ENCODE measurements at places on chromosomes 6 and 20.

GRCh38 chr6:154611241-154611640 is 100.8 kb upstream of the CNKSR3 start:
- no peak for DNase-seq

GRCh38 chr20:48403167-48403761 is 424.5 kb downstream of the PREX1 start:
- no peak for DNase-seq

DNA sequence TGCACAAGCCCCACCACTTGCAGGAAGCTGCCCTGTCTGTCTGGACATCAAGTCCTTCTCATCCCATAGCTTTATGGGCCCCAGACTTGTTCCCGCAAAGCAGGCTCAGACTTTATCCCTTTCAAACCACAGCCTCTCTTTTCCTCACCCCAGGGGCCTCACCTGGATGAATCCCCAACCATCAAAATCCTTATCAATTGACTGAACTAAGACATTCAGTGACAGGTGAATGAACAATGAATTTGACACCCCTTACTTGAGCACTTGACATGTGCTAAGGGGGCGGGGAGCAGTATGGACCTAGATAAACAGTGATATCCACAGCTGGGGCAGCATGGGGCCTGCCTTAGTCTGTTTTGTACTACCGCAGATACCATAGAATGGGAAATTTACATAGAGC is 5.0 kb downstream of the RAB44 start:
- DNase-seq = no peak

GRCh38 chr6:65448866-65449265 is 258.2 kb downstream of the EYS start:
- DNase-seq = no peak

DNA sequence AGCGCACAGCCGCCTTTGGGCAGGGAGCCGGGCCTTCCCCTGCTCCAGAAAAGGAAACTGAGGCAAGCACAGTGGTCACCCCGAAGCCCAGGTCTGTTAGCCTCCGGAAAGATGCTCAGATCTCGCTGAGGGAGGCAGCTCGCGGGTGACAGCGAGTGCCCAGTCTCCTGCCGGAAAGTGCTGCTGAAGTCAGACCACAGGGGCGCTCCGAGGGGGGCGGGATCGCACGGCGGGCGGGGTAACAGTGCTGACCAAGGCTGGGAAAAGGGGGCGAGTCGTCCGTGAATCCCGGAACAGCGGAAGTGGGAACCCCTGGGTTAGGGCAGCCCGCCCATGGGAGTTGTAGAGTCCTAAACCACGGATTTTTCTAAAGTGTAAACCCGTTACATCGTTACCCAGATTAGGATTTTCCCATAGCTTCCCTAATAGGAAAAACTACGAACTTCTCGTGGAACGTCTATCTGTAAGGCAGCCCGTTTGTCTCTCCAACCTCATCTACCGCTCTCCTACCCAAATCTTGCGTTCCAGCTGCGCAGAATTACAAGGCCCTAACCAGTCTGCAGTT is 504 bp downstream of the VPS16 start:
- peak; percentile 44 for DNase-seq

GRCh38 chr6:136550330-136551071 is at the start of gene MAP7:
Gene MAP7 (minus strand): TSS chr6:136550422. CDS start chr6:136550408, 14 bp downstream.
- peak; percentile 87 for DNase-seq

DNA sequence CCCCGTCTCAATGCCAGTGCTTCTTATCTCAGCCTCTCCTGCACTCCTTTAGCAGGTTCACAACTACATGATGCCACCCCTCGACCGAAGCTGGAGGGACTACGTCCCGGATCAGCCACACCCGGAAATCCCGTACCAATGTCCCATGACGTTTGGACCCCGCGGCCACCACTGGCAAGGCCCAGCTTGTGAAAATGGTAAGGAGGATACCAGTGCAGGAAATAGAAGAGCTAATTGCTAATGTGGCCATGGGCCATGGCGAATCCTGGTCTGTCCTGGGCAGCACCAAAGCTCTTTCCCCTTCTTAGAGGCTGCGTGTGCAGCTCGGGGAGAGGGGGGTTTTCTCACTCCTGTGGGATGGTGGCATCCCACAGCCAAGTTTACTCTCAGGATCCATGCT is 5.5 kb downstream of the IRF4 start:
- no peak for DNase-seq

DNA sequence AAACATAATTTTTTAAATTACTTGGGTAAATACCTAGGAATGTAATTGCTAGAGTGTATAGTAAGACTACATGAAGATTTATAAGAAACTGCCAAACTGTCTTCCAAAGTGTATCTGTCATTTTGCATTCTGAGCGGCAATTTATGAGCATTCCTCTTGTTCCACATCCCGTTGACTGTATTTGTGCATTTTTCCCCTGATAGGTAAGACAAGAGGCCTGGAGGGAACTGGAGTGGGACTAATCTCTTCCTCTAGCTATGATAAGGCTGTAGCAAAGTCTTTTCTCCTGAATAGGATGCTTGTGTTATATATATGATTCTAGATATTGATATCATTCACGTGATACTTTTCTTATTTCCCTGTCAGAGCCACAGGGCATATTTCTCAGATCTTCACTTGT is 1557.5 kb downstream of the GRIK2 start:
- no peak for DNase-seq

GRCh38 chr6:125102891-125103290 is 50.7 kb upstream of the TPD52L1 start:
- DNase-seq = no peak

DNA sequence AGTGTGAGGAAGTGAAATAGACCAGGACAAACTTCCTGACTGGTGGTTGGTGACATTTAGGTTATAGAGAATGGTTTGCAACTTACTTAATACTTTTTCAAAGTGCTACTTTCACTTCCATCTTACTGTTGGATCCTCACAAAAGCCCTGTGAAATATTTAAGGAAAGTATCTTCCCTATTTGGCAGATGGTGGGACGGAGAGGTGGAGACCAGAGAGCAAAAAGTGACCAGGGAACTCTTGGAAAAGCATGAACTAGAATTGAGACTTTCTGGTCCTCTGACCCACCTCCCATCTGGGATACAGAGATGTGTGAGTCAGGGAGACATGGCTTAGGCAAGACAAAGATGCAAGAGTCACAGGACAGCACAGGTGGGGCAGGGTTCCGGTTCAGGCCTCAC is 3.0 kb downstream of the TRIM10 start:
- no peak for DNase-seq

GRCh38 chr6:87731818-87732661 is 30.0 kb upstream of the AKIRIN2 start:
- peak; percentile 79 for DNase-seq

DNA sequence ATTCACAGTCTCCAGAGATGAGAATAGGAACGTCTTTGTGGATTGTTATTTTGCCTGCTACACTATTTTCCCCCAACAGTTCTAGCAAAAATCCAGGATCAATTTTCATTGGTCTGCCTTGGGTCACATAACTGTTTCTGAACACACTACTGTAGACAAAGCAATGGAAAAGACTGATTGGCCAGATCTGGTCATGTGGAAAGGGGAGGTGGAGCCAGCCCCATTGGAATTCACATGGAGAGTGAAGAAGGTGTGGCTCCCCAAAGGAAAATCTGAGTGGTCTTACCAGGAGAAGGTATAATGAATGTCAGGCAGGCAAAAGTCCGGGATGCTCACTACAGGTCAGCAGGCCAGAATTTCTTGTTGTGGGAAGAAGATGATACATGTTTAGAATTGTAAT is 9.5 kb upstream of the TP53RK start:
- DNase-seq = no peak

GRCh38 chr6:162581988-162582780 is 145.4 kb downstream of the PRKN start:
- no peak for DNase-seq

GRCh38 chr20:49768204-49769047 is 44.2 kb upstream of the SLC9A8 start:
- DNase-seq = peak; percentile 62

DNA sequence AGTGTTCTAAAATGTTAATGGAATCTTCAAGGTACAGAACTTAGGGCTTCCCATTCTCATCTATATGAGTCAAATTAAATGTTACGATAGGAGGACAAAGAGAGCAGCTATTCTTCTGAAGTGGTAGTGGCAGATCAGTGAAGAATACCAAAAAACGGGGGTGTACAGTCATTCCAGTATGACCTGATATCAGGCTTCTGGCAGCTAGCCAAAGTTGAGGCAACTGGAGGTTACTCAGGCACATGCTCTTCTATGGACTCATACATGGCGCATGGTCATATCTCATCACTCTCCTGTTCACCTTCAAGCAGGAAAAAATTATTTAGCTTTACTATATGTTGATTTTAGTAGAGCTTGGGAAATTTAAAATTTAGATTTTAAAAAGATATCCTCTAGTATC is 1608.8 kb downstream of the GRIK2 start:
- no peak for DNase-seq

DNA sequence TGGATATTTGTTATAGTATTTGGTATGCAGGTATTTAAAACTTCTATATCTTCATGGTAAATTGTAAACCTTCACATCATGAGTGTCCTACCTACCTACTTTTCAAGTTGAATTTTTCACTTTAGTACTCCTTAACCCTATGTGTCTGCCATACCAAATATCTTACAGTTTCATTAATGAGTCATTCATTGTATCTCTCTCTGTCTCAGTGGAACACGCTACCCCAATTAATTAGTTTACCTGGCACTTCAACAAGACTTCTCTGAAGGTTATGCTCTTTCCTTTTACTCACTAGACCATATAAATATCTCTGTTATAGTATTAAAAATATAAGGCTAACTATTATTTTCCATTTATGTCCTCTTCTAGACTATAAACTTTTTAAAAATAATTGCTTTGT is 123.9 kb upstream of the GJE1 start:
- DNase-seq = no peak

DNA sequence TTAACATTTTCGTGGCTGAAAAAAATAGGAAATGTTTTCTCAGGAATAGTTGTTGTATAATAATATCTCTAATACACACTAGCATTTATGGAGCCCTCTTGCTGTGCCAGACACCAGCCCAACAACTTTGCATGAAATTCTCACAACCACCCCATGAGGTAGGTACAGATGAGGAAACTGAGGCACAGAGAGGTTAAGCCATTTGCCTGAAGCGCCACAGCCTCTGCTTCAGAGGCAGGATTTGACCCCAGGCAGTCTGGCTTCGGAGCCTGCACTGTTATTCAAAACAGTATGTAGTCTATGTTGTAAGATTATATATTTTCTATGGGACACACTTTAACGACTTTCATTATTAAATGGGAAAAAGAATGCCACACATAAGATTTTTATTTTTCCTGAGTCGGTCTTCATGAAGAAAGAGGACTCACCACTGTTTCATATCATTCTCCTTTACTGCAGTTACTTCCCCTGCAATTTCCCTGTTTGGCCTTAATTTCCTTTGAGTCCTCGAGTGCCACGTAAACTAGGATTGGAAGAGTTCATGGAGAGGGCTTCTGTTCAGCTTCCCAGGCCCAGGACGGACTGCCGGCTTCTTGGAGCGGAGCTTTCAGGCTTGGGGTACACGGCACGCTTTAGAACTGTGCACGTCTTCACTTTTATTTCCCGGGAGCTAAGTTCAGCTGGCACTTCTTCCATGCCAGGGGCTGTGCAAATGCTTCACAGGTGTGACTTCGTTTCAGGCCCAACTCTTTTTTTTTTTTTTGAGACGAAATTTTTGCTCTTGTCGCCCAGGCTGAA is 128.0 kb downstream of the BMP7 start:
- DNase-seq = no peak

DNA sequence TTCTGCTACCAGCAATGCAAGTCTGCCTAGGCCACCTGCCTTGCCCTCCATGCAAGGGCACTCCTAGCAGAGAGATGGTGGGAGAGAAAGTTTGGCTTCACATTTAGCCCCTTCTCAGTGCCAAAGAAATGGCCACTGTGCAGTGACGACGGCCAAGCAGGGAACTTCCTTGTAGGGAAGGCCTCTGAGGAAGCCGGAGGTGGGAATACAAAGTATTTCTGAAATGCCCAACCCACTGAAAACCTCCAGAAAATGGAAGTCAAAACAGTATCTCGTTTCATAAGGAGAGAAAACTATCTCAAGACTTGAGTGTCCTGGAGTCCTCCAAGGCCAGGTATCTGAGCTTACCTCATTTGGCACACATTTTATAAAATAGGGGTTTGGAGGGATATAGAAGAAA is 42.7 kb downstream of the JAG1 start:
- no peak for DNase-seq

GRCh38 chr6:31383149-31383548 is 20.2 kb upstream of the MICA start:
- no peak for DNase-seq

GRCh38 chr6:136723780-136724179 is 68.5 kb downstream of the MAP3K5 start:
- DNase-seq = peak; percentile 66
